Right kidney (tissue), 9 donors: ENCODE measurements at places on chromosomes 3 and 15.

DNA sequence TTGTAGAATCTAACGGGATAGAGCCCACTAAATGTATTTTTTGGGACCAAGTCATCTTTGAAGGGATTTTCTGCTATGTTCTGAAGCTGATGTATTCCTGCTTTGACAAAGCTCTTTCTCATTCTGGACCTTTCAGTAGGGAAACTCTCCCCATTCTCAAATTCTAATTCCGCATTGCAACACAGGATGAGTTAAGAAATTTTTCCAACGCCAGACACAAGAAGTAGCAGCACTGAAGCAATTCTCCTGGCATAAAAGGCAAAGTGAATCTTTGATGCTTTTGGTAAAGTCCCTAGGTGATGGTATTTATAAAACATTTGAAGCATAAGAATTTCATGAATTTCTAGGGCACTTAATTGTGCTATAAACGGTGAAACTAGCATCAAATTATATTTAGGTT lies 76.8 kb downstream of the ZPLD1 start:
- DNase-seq = no peak

DNA sequence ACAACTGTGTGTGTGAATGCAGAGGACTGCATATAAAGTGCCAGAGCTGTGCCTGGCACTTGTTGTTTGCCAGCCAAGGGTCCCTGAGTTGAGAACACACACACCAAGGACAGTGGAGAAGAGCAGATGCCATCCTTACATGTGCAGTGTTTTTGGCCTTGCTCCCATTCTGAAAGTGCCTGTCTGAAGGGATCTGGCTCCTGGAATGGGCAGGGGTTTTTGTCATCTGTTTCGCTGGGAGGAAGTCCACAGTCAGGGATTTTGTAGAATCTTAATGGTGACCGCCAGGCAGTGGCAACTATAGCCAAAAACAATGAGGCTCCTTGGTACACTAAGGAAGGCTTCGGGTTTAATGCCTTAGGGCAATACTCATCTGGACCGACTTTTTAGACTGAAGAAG lies 63.7 kb downstream of the DUT start:
- no peak for DNase-seq

- no peak for DNase-seq
Measured at GRCh38 chr3:73719861-73720260, 95.1 kb upstream of the PDZRN3 start.

GRCh38 chr3:15601046-15601398 lies 347 bp downstream of the HACL1 start:
- DNase-seq = peak; percentile 79

DNA sequence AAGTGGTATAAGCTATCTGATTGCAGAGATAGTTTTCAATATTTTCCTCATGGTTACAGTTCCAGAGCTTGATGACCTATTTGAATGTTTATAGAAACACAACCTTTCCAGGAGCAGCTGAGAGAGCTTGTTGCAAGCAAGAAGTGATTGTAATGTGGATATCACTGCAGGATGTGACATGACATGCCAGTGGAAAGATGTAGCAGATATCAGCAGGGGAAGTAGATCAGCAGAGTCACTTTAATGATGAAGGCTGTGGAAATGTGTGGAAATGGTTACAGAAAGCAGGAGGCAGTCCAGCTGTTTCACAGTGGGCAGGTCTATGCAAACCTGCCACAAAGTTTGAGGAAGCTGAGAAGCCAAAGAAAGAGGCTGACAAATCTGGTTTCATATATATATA lies 21.0 kb downstream of the TMEM158 start:
- no peak for DNase-seq

DNA sequence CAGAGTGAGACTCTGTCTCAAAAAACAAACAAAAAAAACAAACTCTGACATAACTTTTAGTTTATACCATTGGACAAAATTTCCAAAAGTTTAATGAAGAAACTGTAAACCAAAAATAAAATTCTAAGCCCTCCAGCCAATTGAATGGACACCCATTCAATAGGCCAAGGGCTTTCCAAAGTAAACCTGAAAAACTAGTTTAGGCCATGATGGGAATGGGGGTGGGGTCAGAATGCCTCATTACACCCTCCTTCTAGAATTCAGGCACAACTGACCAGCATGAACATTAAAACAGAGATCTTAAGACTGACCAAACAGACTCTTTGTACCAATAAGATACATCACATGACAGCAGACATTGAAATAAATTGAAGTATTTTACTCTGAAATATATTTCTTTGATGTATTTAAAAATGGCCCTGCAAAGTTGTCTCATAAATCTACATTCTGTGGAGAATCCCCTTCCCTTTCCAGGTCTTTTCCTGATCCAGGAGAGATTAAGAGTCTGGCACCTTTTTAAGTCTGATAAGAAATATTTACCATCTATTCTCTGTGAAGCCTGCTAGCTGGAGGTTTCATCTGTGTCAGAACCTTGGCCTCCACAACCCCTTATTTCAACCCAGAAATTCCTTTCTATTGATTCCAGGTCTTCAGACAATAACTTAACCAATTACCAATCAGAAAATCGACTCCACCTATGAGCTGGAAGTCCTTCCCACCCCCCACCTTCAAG lies 15.7 kb downstream of the THOC7 start:
- DNase-seq = no peak

GRCh38 chr15:53512029-53512428 lies 247.4 kb downstream of the WDR72 start:
- DNase-seq = no peak

GRCh38 chr15:40029979-40030893 lies 8.7 kb downstream of the SRP14 start:
- DNase-seq = no peak

DNA sequence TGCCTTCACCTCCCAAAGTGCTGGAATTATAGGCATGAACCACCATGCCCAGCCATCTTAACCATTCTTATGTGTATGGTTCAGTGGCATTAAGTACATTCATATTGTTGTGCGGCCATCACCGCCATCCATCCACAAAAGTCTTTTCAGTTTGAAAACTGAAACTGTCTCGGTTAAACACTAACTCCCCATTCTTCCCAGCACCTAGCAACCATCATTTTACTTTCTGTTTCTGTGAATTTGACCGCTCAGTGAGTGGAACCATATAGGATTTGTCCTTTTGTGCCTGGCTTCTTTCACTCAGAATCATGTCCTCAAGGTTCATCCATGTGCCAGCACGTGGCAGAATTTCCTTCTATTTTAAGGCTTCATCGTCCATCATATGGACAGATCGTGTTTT lies 5.8 kb downstream of the MCM2 start:
- no peak for DNase-seq

- DNase-seq = no peak
Measured at GRCh38 chr15:42050484-42051255, 29.8 kb upstream of the PLA2G4E start.

GRCh38 chr3:103614719-103615118 lies 1179.9 kb downstream of the ZPLD1 start:
- DNase-seq = no peak

DNA sequence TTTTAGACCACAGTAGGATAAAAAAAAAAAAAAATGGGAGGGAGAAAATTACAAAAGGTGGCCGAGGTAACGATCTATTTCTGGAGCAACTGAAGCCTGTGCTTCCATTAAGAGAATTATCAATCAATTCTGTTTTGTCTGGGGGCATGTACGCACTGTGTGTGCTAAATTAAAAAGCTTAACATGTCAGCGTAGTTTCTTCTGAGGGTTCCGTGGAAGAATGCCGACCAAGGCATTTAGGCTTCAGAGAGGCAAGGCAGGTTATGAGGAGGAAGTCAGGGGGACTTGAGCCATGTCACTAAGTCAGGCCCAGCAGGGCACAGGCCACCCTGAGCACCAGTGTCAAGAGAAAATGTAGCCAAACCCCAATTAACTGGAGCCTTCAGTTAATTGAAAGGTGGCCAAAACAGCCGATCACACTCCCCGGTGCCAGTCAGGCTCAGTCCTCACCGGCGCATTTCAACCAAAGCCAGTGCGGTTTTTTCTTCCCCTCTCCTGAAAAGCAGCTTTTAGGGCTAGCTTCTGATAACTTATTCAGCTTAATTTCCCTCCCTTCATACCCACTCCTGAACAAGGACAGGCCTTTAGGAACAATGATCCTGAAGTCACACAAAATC lies 113.9 kb downstream of the MEGF11 start:
- DNase-seq = no peak

GRCh38 chr15:41562784-41563198 lies 3.8 kb downstream of the TYRO3 start:
- peak; percentile 59 for DNase-seq

DNA sequence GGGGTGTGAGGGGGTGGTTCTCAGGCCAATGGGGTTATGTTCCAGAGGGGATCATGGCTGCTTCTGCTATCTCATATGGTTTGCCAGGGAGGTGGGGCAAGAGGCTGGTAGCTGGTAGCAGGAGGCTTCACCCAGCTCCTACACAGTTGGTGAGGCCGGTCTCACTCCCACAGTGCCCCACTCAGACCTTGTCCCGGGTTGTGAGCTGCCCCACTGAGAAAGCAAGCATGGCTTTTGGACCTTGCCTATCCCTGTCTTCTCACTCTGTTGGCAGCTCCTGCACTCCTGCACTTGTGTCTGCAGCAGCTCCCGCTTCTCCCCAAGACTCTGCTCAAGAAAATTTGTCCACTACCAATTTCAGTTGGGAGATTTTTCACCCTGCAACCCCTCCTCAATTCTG lies 46.1 kb downstream of the MYRIP start:
- no peak for DNase-seq

DNA sequence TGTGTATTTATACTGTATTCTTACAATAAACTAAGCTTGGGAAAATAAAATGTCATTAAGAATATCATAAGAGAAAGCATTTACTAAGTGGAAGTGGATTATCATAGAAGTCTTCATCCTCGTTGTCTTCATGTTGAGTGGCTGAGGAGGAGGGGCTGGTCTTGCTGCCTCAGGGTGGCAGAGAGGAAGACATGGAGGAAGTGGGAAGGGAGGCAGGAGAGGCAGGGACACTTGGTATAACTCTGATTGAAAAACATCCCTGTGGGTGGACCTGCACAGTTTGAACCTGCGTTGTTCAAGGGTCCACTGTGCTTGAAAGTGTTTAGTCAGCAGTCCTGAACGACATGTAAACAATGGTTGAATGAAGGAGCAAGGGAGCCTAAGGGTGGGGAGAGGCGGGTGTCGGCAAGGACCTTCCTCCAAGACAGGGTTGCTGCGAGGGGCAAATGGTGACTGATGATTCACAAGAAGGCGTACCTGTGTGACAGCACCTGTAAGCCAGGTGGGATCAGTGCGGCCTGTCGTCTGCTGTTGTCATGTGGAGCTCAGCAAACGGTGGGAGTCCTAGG lies 103.8 kb upstream of the KLF13 start:
- no peak for DNase-seq

DNA sequence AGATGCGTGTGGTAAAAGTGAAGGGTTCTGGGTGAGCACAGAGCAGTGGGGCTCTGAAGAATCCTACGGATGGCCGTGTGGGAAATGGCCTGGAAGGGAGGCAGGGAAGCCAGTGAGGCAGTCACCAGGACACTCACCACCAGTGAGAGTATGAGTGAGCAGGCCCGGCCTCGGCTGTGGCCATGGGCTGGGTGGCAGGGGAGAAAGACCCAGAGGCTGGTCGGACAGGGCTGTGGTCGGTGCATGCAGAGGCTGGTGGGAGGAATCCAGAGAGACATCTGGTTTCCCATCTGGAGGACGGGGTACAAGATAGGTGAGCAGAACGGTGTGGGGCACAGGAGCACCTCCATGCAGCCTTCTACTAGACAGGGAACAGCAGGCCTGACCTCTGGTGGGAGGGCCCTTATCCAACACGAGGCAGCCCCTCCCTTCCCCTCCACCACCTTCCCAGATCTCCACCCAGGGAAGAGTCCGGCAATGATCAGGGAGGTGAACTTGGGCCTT lies 10.1 kb downstream of the PCSK6 start:
- no peak for DNase-seq

GRCh38 chr3:148707601-148708380 lies 10.1 kb downstream of the AGTR1 start:
- no peak for DNase-seq

DNA sequence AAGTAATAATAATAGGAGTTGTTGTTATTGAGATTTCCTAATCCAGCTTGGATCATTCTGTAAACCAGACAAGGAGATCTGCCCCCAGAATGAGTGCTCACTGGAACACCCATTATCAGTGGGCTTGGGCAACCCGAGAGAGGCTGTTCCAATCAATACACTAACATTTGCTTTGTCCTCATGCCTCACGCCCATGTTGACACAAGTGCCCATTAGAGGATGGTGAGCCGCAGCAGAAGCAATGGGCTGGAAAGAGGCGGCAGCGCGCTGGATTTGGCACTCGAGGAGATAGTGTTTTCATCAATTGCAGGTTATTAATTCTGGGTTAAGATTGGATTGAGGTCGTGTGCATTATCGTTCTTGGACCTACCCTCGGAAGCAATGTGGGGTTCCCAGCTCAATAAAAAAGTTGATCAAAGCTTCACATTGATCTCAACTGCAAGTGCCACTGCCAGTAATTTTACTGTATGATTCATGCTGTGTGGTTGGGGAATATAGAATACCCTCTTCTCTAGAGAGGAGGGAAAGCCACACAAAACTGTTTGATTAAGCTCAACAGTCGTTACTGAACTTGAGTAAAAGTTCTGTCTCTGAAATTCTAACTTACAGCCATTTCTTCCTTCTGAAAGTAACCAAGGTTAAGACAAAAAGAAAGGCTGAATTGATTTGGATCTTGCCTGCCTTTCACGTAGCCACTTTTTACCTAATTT lies 15.7 kb downstream of the LYZL4 start:
- no peak for DNase-seq

- DNase-seq = no peak
Measured at GRCh38 chr3:149095487-149095886, 9.2 kb upstream of the HLTF start.
